ENCODE measurements at places on chromosomes 6 and 20.

DNA sequence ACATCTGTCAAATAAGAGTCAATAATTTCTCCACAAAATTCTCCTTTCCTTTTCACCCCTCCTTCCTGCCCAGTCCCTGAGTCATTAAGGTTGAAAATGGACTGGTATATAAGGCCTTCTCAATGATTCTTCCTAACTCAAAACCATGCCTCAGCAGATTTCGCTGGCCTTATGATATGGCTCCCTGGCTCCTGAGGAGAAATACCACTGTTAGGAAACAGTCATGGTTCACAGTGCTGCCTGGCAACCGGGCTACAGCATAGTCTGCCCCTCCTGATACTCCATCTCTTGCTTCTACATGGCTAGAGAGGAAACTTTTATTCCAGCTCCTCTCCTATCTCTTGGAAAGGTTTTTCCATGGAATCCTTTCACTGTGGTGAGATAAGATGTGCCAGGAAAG, 4.7 kb downstream of the UBE2J1 start:
- no peak for DNase-seq

DNA sequence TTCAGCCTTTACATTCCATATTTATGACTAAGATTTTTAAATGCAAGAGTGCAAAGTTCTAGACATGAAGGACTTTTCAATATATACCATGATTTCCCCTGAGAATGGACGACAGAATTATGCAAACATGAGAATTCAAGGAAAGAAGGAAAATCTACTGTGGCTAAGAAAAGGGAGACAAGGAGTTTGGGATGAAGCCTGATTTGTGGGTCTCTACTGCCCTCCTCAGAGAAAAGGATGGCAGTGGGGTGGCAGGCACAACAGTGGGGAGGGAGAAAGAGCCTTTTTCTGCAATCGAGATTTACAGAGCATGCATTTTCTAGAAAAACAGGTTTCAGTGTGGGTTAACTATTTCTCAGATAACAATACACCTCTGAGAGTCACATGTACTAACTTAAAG, 466.9 kb upstream of the NRSN1 start:
- no peak for DNase-seq

GRCh38 chr6:148214667-148215066, 128.0 kb upstream of the SASH1 start:
- DNase-seq = no peak

- no peak for DNase-seq
Observed at GRCh38 chr20:41380551-41381193, 14.1 kb upstream of the EMILIN3 start.

DNA sequence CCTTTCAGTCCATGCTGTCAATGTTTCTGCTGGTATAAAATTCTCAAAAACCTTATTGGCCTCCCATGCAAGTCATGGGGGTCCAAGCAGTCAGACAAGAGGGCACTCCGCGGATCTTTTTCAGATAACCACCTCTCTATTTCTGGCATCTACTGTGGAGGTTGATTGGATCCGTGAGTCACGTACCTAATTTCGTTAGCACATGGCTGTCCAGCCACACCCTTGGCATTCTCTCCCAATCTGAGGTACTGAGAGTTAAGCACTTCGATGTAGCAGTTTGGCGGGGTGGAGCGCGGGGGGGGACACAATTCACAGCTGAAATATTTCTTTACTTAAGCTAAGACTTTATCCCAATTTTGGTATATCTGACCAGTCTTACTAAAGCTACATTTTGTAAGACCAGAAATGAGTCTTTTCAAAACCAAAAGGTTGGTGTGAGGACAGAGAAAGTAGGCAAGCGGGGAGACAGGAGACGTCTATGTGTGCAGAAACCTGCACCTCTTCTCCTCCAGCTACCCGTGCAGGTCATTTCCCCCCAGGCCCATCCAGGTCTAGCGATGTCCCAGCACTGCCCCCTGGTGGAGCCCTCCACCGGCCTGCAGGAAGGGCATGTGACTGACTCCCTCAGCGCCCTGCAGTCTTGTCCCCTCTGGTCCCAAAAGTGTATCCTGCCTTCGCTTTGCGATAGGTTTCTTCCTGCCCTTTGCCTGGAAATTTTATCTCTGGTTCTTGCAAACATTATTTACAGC, 113.1 kb downstream of the ADAT2 start:
- no peak for DNase-seq

- no peak for DNase-seq
Observed at GRCh38 chr6:34386316-34387137, 5.9 kb downstream of the NUDT3 start.

DNA sequence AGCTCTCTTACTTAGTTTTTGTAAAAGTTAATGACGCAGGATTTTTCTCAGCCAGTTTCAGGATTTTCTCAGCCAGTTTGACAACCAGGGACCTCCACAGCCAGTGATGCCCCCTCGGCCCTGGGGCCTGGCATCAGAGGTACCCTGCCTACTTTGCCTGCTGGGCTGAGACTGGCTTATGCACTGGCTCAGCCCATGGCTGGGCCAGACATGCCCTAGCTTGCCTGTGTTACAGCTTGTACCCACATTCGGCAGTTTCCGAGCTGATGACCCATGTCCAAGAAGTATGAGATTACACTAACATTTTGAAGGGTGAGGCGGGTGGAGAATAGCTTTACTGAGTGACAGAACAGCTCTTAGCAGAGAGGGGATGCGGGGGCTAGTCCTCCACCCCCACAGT, 406.1 kb upstream of the HSF2 start:
- no peak for DNase-seq

DNA sequence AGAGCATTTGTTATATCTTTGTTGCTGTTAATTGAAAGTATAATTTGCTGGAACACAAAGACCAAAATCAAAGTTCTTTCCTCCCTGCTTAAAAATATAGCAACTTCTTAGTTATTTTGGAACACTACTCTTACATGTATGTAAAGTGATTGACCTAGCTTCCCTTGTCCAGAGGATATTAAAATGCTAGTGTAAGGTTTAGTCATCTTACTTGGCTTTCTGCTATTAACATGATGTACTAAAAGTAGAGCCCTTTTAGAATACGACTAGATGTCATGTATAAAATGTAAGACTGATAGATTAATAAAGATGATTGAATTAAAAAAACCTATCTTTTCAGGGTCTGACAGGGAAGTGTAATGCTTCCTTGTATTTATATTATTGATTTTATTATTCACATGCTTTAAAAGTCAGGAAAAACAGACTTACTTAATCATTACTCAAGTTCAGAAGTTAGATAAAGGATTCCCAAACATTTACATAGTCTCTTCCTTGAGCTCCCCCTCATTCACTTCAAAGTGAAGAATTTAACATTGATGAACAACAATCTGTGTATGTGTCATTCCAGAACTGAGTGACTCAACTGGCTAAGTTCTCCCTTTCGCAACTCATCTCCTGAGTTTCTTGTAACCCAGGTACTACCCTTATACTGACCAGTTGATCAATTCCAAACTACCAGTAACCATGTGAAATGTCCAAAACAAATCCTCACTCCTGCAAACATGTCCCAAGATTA, 50.9 kb downstream of the BTBD9 start:
- DNase-seq = no peak

- no peak for DNase-seq
Observed at GRCh38 chr20:18754030-18754652, 59.4 kb upstream of the SCP2D1 start.

GRCh38 chr6:142258757-142259156, 43.0 kb upstream of the ADGRG6 start:
- DNase-seq = no peak

DNA sequence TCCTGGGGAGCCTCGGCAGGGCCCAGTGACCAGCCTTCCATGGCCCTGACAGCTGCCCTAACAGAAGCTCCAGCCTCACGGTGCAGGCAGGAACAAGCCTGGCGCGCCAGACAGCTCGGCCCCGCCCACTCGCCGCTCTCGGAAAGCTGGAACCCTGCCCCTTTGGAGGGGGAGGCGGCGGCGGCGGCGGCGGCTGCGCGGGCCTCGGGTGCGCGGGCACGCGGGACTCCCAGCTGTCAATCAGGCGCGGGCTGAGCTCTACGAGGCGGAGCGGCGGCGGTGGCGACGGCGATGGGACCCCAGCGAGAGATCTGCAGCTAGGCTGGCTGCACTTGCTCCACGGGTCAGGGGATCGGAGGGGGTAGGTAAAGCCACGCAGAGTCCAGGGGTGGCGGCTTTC, at the start of gene NRSN1:
Gene NRSN1 (plus strand): TSS at position 236 of the 400 bp plus-strand sequence. CDS start 8,113 bp downstream, outside the sequence.
- DNase-seq = peak; percentile 25

DNA sequence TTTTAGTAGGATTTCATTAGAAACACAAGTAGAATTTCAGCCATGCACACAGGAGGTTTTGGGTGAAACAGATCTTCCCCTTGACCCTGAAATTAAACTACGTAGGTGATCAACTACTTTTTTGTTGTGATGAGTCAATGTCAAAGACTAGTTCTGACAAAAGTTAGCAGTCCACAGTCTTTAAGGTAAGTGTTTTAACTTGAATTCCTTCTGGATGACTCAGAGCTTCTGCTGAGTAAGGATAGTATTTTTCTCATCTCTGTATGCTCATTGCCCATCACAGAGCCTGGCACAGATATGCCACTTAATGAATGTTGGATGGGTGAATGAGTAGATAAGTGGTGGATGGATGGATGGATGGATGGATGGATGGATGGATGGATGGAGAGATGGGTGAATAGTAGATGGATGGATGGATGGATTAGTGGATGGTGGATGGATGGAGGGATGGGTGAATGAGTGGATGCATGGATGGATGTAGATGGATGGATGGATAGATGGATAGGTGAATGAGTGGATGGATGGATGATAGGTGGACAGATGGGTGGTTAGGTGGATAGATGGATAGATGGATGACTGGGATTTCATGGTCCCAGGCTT, 165.3 kb downstream of the ZMYND8 start:
- DNase-seq = no peak

DNA sequence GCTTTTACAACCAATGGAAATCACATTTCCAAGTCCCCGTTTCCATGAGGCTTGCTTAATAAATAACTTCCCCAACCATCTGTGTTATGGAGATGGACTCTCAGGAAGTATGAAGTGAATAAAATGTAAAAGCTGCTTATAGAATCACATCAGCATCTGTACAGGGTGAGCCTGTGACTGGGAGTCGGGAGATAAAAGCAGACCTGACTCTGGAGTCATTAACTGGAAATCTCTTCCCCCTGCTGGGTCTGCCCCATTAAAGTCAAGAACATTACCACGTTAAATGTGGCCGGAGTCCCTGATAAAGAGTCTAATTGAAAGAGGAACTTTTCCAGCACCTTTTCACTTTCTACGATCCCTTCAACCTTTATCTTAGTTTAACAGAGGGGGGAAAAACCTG, 368.5 kb downstream of the DOK5 start:
- DNase-seq = no peak

DNA sequence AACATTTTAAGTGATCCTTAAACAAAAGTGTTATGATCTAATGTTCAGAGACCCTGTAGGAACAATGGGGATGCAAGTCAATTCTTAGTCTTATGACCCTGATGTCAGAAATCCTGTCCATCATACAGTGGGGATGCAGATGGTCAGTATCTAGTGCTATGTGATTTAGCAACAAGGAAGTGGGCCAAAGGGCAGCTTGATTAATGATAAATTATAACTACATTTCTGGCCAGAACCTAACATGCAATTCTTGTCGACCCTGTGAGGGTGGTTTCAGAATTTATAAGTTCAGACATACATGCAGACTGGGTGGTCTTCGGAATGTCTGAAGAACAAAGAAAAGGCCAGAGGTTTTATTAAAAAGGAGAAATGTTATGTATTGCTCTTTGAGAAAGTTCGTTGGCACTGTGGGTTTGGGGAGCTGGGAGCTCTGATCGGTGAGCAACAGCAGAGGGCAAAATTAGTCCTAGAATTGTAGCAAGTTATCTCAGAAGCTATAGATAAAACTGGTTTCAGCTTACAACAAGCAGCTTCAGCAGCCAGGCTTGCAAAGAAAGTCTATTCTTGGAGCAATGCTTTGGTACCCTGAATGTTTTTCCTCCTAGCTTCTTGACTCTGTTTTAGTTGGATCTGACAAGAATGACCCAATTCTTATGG, 50.8 kb downstream of the RPF2 start:
- DNase-seq = no peak

- DNase-seq = no peak
Observed at GRCh38 chr6:142357879-142358278, 56.1 kb downstream of the ADGRG6 start.

GRCh38 chr6:22036275-22036674, 260.6 kb downstream of the PRL start:
- DNase-seq = no peak

- no peak for DNase-seq
Observed at GRCh38 chr6:41396335-41396734, 60.9 kb downstream of the NCR2 start.

DNA sequence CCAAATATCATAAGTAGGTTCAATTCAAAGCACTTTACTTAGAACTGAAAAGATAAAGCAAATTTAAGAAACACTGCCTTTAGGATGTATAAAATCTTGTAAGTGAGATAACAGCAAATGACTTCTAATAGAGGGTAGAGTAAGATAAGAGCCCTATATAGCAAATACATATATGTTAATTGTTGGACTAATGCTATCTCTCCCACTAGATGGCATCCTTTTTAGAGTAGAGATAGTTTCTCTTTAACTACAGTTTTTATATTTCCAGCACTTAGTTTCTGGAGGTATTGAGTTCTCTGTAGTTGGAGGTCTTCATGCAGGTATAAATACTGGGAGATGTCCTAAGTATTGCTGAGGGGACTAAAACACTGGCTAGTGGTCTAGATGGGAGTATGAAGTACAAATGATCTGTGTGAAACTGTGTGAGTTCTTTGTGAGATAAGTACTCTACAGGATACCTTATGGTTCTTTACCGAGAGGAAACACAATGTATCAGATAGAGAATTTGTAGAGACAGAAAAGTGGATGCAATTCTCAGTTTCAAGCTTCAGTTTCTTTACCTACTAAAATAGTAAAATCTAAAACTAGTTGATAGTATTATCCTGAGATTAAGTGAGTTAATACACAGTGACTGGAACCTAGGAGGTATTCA, 399.3 kb downstream of the KHDRBS2 start:
- DNase-seq = no peak

DNA sequence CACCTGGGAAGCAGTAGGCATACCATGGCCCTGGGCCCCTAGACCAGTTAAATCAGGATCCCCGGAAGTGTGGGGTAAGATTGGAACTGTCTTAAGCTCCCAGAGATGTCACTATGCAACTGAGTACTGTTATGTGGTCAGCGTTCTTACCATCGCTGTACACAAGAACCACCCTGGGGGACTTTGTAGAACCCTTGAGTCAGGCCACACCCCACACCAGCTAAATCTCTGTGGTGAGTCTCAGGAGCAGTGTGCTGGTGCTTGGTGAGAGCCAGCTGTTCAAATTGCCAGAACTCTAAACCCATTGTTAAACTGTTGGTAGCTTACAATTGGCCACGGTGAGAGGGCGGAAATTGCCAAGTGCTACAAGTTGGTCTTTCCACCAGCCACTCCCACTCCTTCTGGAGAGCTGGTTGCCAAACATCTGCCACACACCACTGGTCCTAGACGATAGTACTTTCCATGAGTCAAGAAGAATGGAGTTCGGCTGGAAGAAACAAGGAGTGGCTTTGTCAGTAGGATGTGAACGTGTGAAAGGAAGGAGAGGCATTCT, 80.5 kb upstream of the SYNDIG1 start:
- DNase-seq = no peak

Data from mesothelial cell of epicardium (in vitro differentiated cells).